ENCODE measurements at places on chromosomes 11 and 22.
A peak's percentile ranks its signal among the peaks of the same experiment; 100 is the strongest.

- DNase-seq: no peak
Observed at GRCh38 chr22:27148055-27148454, 490.7 kb downstream of the MIAT start.

DNA sequence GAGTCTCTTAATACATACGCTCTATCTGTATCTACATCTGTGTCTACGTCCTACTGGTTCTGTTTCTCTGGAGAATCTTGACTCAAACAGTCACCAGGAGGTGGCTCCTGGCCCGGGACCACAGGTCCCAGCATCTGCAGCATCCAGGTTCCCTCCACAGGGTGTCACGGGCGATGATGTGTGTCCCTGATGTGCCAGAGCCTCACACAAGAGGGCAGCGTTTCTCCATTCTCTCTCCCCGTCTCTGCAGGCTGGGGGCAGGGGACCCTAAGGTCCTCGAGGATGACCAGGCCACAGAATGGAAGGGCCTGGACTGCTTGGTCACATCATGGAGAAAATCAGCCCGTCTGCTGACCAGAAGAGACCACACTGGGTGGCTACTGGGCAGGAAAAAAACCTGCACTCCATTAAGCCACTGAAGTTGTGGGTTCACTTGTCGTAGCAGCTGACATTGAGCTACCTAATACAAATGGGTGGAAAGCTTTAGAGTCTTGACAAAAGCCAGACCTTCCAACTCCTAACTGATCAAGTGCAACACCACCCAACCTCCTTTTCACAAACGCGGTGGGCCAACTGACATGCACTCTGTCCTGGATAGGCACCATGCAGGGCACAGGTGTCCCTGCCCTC lies 392.5 kb downstream of the CTTN start:
- DNase-seq: no peak

GRCh38 chr11:66600631-66601233 lies 7.7 kb downstream of the CCS start:
- no peak for DNase-seq

DNA sequence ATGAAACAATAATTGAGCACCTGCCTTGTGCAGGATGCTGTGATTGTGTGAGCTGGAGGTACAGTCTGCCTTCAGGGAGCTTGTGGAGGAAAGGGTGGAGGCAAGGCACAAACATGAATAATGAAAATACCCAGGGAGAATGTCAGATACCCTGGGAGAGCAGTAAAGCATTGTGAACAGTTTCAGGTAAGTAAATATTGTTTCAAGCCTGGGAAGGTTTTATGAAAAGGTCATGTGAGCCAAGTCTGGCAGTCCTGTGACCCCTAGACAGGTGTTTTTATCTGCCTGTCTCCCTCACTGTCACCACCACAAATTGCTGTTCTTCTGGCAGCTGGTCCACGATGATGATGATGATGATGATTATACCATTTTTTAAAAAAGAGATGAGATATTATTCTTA lies 32.0 kb downstream of the SPECC1L start:
- no peak for DNase-seq

DNA sequence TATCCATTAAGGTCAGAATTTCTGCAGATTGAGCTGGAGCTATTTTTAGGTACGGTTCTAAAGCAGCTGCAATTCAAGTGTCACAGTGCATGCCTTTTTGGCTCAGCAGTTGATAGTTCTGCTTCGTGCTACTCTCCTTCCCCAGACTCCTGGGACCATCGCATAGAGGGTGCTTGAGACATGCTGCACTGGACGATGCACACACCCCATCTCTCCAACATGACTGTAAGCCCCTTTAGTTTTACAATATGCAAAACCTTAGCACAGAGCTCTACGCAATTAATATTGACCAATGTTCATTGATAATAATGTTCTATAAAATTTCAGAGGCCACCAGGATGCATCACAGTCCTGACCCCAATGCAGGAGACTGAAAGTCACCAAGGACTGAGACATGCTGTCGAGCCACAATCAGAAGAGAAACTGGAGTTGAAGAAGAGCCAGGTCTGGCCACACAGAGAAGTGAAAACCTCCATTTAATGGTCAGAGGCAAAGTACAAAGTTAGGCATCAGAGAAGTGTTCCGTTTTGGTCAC lies 120.9 kb upstream of the ZC3H12C start:
- DNase-seq: no peak

GRCh38 chr22:49300951-49301397 lies 526.7 kb downstream of the BRD1 start:
- DNase-seq: no peak

- no peak for DNase-seq
Observed at GRCh38 chr22:26079009-26079408, 90.3 kb upstream of the SEZ6L start.

- DNase-seq: no peak
Observed at GRCh38 chr11:80727315-80727714, 1286.5 kb upstream of the TENM4 start.

DNA sequence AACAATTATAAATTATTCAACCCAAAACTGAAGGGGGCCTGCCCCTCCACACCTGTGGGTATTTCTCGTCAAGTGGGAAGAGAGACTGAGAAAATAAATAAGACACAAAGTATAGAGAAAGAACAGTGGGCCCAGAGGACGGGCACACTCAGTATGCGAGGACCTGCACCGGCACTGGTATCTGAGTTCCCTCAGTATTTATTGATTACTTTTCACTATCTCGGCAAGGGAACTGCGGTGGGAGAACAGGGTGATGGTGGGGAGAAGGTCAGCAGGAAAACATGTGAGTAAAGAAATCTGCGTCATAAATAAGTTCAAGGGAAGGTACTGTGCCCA lies 3.2 kb downstream of the C11orf54 start:
- no peak for DNase-seq

GRCh38 chr22:17890245-17890671 lies 116.0 kb upstream of the BID start:
- DNase-seq: no peak

GRCh38 chr11:81071606-81072005 lies 1630.8 kb upstream of the TENM4 start:
- DNase-seq: no peak

- DNase-seq: no peak
Observed at GRCh38 chr11:34978236-34979191, 62.1 kb downstream of the PDHX start.

DNA sequence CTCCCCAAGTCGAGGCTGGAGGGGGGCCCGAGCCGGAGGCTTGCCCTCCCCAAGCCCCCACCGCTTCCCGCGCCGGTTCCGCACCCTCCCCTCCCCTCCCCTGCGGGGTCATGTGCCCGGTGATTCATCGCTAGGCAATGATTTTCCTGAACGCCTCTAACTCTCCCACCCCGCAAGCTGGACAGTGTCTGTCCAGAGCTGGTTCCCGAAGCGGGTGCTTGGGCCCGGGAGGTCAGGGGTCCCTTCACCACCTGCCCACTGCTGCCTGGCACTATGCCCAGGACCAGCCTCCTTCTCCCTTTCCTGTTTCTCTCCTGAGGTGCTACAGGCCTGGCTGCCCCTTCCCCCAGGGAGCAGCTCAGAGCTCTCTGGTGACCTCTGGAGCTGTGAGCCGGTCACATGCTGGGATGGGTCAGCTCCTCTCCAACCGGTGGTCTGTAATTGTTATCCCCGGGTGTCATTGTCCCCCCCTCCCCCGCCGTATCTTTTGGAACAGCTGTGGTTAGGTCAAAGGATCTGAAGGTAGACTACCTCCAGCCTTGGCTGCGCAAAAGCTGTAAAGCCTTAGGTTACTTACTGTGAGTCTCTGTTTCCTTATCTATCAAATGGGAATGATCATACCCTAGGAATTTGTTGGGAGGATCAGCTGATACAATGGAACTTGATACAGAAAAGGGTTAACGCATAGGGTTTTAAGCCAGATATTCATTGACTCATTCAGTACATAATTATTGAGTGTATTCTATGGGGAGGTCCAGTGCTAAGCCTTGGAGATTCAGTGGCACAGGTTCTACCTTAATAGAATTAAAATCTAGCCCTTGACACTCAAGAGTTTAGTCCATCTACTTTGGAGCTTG lies 753 bp downstream of the STX3 start:
- peak; percentile 48 for DNase-seq

DNA sequence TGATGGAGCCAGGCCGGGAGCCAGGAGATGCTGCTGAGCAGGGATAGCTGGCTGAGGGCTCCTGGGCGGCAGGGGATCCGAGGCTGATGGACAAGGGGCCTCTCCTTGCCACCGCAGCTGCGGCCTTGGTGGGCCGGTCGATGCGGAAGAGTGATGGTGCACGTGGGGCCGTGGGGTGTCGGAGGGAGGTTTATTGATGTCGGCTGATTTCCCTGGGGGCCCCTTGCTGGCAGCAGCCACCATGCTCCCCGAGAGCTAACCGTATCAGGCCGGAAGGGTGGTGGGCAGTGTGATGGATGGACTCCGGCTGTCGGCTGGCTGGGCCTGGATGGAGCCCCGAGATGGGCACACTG lies 31.0 kb upstream of the CCDC188 start:
- DNase-seq: no peak

Data from activated naive CD4-positive, alpha-beta T cell treated with anti-CD3 and anti-CD28 coated beads, Interleukin-2, amount 50 U/mL, for 16 hours (primary cell).